Activated naive CD8-positive, alpha-beta T cell treated with anti-CD3 and anti-CD28 coated beads for 36 hours (primary cell): ENCODE measurements at places on chromosomes 13 and 19.

DNA sequence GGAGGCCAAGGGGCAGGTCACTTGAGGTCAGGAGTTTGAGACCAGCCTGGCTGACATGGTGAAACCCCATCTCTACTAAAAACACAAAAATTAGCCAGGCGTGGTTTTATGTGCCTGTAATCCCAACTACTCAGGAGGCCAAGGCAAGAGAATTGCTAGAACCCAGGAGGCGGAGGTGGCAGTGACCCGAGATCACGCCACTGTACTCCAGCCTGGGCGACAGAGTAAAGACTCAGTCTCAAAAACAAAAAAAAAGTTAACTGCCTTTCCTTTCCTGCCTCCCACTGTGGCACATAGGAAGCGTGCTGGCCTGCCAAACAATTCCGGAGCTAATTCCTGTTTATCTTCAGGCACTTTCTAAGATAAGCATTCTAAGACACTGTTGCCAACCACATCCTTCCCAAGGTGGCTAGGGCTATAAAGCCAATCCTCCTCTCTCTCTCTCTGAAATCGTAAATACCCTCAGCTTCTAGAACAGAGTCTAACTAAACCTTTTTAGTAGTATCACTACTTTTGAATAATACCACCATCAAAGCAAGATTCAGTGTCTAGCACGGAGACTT, 21.6 kb downstream of the SLC25A30 start:
- no peak for DNase-seq

GRCh38 chr19:40744554-40745401, 5.5 kb downstream of the ACTMAP start:
- peak; percentile 42 for DNase-seq

DNA sequence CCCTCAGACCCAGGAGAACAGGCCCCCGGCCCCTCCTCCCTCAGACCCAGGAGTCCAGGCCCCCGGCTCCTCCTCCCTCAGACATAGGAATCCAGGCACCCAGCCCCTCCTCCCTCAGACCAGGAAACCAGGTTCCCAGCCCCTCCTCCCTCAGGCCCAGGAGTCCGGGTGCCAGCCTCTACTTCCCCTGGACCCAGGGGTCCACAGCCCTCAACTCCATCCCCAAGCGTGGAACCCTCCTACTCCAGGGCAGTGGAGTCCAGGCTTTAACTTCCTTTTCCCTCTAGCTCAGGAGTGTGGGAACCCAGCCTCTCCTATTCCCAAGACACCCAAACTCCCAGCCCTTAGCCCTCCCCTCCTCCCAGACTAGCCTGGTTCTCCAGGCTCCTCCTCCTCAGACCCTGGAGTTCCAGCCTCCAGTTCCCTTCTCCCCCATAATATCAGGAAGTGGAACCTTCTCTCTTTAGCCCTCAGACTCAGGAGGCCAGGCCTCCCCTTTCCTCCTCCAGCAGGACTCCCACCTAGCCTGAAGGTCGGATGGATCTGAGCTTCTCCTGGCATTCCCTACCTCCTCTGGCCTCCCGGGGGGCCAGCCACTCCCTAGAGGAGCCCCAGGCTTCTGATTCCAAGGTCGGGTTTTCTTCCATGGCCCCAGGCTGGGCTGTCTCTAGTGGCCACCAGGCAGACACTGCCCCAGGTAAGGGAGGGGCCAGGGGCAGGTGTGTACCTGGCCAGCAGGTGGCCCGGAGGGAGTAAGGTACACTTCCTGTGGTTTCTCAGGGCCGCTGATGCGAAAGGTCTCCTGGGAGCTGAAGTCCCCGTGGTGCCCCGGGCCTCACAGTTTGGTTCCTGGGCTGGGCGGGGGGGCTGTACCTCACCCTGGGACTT, at the start of gene TMC4:
Gene TMC4, minus strand, starts transcription at position 690 of the 888 bp plus-strand sequence. Its CDS starts 43 bp downstream, at position 647.
- DNase-seq, result no peak

GRCh38 chr13:28474491-28475134, 20.3 kb downstream of the FLT1 start:
- DNase-seq, result no peak

GRCh38 chr13:113835461-113836270, 28.2 kb downstream of the GAS6 start:
- DNase-seq, result no peak
